A549 treated with dexamethasone at 1 μM for 4 hours (cell line): ENCODE measurements at places on chromosomes 16 and 17. TPM values are rescaled to one million over a fixed set of nuclear protein-coding genes. Genes with fewer than 3 reads are reported as not detected.

Gene CDH1
- total RNA-seq, result 3.5 to 6.4 TPM (median 5.4 TPM) in 5 replicates

Gene CRISPLD2
- total RNA-seq, result 3.6 to 4.7 TPM (median 4.1 TPM) in 5 replicates

Gene PPP1R27
- 0.19 to 0.42 TPM (median 0.27 TPM) in 5 replicates for total RNA-seq

Gene CDRT15L2
- total RNA-seq, result not detected in 5 replicates

Gene ORC6
- 35.3 to 43.0 TPM (median 41.6 TPM) in 5 replicates for total RNA-seq

Gene ZBTB4
- total RNA-seq, result 20.6 to 29.5 TPM (median 27.8 TPM) in 5 replicates

Gene UBFD1
- 35.6 to 52.7 TPM (median 50.5 TPM) in 5 replicates for total RNA-seq

Gene AANAT
- 0.21 to 0.61 TPM (median 0.30 TPM) in 5 replicates for total RNA-seq

Gene TNFRSF13B
- not detected in 5 replicates for total RNA-seq

Gene CDC6
- 48.1 to 56.0 TPM (median 54.6 TPM) in 5 replicates for total RNA-seq

Gene FNDC8
- 0.06 to 0.09 TPM (median 0.07 TPM) in 3 of 5 replicates, not detected in the others for total RNA-seq

Gene FSCN2
- total RNA-seq, result 0.77 to 1.7 TPM (median 1.1 TPM) in 5 replicates

Gene SPECC1
- total RNA-seq, result 48.9 to 58.4 TPM (median 53.8 TPM) in 5 replicates

Gene PLLP
- total RNA-seq, result 1.1 to 1.5 TPM (median 1.2 TPM) in 5 replicates

Gene ATP2A3
- total RNA-seq, result 3.3 to 6.7 TPM (median 5.2 TPM) in 5 replicates

Gene FOXC2
- 4.6 to 6.4 TPM (median 5.5 TPM) in 5 replicates for total RNA-seq

Gene TBC1D3H
- not detected in 5 replicates for total RNA-seq

Gene HBA1
- 0.99 to 2.3 TPM (median 2.0 TPM) in 5 replicates for total RNA-seq

Gene KCNJ16
- 0.24 to 0.40 TPM (median 0.28 TPM) in 5 replicates for total RNA-seq

Gene CAMKK1
- total RNA-seq, result 25.6 to 28.8 TPM (median 28.2 TPM) in 5 replicates

Gene TEKT5
- 0.15 to 0.17 TPM (median 0.16 TPM) in 3 of 5 replicates, not detected in the others for total RNA-seq

Gene KRTAP9-8
- not detected in 5 replicates for total RNA-seq

Gene CHST4
- 0.05 TPM in 1 of 5 replicates, not detected in the others for total RNA-seq

Gene CDH3
- 0.17 to 0.51 TPM (median 0.28 TPM) in 5 replicates for total RNA-seq

Gene TIGD7
- total RNA-seq, result 0.80 to 2.0 TPM (median 1.4 TPM) in 5 replicates

Gene ENKD1
- 7.4 to 10.9 TPM (median 9.7 TPM) in 5 replicates for total RNA-seq

Gene YBX2
- total RNA-seq, result 0.45 to 0.76 TPM (median 0.57 TPM) in 5 replicates
